ENCODE measurements at places on chromosomes 5 and 9. TPM values are rescaled to one million over a fixed set of nuclear protein-coding genes. Genes with fewer than 3 reads are reported as not detected.

- H3K27ac ChIP-seq: no peak overlapping the region
- H3K4me3 ChIP-seq: no peak overlapping the region
- no peak for DNase-seq
- no peaks in the 10 kb centered on the region for H3K4me1 ChIP-seq
Observed at GRCh38 chr5:143016777-143017516, 246.8 kb downstream of the ARHGAP26 start.

- no peak for DNase-seq
- no peaks in the 10 kb centered on the region for H3K27me3 ChIP-seq
- no peaks in the 10 kb centered on the region for H3K36me3 ChIP-seq
- H3K27ac ChIP-seq: no peak overlapping the region
Observed at GRCh38 chr9:88236511-88237478, 98.5 kb upstream of the SPATA31C2 start.

GRCh38 chr9:86939321-86939720 lies 8.0 kb downstream of the GAS1 start:
- H3K27ac ChIP-seq: no peak overlapping the region
- H3K4me1 ChIP-seq: peaks cover 6% of the 10 kb centered on the region
- no peak for DNase-seq
- no peak overlapping the region for H3K4me3 ChIP-seq
- H3K27me3 ChIP-seq: no peaks in the 10 kb centered on the region
- H3K36me3 ChIP-seq: no peaks in the 10 kb centered on the region

DNA sequence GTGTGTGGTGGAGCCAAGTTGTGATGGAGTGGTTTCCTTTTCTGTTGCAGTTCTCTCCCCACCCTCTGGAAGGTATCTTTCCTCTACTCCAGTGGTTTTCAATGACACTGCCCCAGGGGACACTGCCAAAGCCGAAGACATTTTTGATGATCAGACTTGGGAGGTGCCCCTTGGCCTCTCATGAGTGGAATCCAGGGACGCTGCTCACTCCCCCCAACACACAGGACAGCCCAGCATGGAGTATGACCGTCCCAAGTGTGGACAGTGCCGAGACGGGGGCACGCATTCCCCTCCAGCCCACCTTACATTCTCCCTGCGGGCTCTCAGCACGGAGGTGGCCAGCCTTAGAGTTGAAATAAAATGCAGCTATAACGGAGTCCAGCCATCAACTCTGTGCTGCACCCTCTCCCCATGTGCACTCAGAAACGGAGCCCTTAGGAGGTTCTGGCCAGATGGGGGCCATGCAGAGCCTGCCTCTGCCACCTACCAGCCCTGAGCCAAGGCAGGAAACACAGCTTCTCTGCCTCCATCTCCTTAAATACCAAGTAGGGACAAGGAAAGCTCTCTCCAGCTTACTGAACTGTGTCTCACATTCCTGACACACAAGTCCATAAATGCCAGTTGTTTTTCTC lies 150.8 kb downstream of the ROR2 start:
- no peaks in the 10 kb centered on the region for H3K36me3 ChIP-seq
- no peaks in the 10 kb centered on the region for H3K4me1 ChIP-seq
- no peak for DNase-seq
- no peaks in the 10 kb centered on the region for H3K27me3 ChIP-seq
- H3K4me3 ChIP-seq: no peak overlapping the region

The NR6A1 gene
- 34.6 TPM for total RNA-seq

The GABRA1 gene
- not detected for total RNA-seq
